ENCODE measurements at places on chromosomes 2 and 18.

DNA sequence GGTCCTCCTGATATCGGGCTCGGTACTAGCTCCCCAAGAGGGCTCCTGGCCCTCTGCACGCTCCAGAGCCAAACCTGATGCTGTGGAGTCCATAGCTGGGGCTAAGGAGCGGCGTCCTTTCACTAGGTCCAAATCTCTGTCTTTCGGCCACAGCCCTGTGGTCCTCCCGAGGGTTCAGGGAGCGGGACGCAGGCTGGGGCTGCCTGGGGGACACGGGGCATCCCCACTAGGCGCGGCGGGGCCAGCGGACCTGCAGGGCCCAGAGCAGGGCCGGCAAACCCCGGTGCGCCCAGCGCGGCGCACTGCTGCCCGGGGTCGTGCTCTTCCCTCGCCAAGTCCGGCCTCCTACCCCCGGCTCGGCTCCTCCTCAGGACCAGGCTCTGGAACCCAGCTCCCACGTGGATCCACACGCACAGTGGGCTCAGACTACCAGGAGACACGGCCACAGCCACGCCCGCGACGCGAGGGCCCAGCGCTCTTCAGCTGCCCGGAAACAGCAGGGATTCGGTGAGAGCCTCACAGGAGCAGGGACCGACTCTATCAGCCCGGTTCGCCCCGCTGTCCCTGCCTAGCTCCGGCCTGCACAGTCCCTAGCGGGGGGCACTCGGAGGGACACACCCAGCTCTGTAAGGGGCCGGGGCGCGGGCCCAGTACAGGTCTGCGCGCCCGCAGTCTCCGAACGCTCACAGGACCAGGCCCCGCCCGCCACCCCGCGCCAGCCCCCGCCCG is 593 bp downstream of the ZNF514 start:
- DNase-seq = peak; percentile 53

DNA sequence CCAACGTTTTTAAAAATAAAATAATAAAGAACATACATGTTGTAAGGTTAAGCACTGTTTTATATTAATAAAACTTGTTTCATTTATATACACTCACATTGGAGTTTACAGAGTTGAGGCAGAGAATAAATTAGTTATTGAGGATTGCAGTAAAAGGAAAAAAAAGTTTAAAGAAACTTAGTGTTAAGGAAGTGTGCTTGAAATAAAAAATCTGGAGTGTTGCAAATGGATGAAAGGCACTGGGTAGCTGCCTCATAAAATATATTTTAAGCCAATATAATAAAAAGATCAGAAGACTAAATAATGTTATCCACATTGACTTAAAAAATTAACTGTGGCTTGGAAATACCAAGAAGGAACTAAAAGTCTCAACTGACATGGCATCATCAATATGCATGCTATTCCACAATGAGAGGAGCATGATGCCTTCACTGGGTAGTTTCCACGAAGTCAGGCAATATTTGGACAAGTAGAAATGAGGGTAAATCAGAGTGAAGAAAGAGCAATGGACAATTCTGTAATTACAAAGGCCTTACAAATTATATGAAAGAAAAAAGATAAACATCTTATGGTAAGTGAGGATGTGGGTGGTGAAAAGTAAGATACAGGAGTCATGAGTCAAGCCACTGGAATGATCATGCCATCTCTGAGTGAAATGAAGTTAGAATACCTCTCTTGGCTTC is 2.5 kb downstream of the GALNT3 start:
- no peak for DNase-seq

DNA sequence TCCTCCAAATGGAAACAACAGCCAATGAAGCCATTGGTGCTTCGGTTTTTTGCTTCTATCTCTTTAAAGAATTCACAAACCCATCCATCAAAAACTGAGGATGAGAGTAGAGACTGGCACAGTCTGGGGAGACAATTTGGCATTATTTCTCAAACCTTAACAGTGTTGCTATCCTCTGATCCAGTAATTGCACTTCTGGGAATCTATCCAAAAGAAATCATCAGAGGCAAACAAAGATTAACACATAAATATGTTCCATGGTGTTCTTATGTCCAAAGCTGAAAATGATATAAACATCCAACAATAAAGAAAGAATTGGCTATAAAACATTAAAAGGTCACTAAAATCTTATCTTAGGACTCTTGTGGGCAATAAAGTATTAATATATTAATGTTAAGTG is 35.1 kb downstream of the REEP1 start:
- no peak for DNase-seq

DNA sequence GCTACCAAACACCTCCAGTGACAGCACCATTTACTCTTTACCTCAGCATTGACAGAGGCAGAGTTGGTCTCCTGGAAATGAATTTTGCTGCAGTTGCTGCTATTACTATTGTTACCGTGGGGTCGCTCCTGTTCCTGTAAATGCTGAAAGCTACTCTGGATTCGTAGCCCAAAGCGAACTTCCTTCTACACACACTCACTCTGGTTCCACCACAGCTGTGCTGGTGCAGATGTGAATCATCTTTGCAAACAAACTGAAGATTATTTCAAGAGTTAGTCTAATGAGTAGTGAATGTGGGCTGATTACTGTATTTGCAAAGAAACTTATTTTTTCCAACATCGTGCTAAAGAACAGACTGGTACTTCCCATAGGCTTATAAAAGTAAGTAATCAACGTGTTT is 304.0 kb downstream of the LPIN1 start:
- DNase-seq = no peak

DNA sequence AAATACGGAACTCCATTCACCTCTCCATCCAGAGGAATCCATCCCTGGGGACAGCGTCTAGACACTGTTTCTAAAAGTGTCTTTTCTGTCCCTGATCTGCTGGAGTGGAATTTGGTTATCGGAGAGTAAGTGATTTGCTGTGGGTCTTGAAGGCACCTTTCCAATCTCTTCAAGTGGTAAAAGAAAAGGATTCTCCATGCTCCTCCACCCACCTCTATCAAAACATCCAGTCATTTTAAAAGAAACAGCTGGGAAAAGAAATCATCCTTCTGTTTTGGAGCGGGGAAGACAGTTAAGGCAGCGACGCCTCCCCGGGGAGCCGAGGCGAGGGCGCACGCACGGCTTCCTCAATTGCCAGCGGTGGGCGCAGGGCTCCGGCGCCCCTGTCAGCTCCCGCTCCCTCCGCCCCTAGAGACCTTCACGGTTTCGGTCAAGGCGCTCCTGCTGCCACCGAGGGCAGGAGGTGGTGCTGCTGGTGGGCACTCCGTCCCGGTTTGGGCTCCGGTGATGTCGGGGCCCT is 547 bp downstream of the SLC35F5 start:
- DNase-seq = no peak

- no peak for DNase-seq
These were observed 130.8 kb upstream of the MSH6 start for GRCh38 chr2:47652061-47652690.

- no peak for DNase-seq
These were observed 2.9 kb downstream of the DUSP11 start for GRCh38 chr2:73776869-73777519.

GRCh38 chr18:70385474-70385873 is 96.6 kb downstream of the SOCS6 start:
- DNase-seq = no peak

- no peak for DNase-seq
These were observed 225.8 kb downstream of the PTGR3 start for GRCh38 chr18:74982946-74983635.

DNA sequence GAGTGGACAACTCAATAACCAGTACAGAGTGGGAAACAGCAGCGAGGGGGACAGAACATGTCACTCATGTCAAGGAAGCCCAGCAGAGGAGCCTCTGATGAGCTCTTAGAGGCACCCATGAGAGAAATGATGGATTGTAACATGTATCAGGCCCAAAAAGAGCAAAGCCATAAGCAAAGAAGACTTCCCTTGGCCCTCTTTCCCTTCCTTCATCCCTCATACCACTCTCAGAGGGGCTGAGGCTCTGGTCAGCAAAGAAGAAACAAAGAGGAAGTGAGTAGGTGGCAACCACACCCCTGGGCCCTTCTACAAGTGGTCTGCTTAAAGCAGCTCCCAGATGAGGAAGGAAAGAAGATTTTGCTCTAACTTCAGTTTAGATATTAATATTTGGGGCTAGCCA is 112.8 kb downstream of the CDC42EP3 start:
- no peak for DNase-seq

GRCh38 chr18:13676471-13676870 is 49.9 kb downstream of the FAM210A start:
- DNase-seq = no peak

GRCh38 chr2:44944102-44944951 is 2.8 kb downstream of the SIX3 start:
- DNase-seq = no peak

GRCh38 chr2:98828793-98829371 is 98.0 kb upstream of the MGAT4A start:
- no peak for DNase-seq

DNA sequence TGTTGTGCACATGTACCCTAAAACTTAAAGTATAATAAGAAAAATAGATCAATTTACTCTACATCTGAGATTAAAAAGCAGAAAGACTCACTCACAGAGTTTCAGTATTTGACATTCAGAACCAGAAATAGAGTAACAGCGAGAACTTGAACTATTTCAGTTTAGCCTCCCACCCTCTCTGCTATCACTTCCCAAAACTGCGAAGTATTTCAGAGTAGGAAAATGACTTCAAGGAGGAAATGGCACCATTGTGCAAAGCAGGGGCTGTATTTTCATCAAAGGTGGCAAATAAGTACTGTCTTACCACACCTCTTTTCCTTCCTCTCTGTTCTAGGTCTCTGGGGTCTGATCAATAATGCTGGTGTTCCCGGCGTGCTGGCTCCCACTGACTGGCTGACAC is 13.6 kb downstream of the DHRS9 start:
- DNase-seq = no peak

GRCh38 chr2:207166349-207167098 is 776 bp upstream of the KLF7 start:
- peak; percentile 47 for DNase-seq

DNA sequence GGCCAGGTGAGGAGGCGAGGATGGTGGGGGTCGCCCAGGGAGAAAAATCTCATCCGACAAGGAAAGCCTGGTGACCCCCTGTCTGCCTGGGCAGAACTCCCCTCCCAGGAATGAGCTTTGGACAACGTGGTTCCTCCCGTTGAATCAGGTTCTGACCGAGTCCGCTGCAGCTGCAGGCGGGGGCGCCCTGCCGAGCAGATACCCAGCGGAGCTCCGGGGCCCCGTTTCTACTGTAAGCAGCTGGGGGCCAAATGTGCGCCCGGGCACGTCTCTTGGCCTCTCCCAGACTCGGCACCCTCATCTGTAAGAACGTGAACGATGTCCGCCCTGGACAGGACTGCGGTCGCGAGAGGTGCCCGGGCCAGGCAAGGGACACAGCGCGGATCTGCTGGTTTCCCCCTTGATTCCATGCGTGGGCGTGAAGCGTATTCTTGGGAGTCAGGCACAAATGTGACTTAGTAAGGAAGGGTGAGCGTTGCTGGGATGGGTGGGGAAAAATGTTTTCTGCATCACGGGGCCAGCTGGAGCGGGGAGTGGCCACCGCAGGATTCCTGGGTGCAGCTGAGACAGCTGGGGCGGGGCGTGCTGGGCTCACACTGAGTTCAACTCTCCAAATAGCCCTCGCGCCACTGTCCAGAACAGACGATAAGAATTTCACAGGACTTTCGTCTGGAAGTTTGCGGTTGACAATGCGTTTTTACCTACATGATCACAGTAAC is 20.2 kb upstream of the TUBB6 start:
- DNase-seq = no peak

- no peak for DNase-seq
These were observed 135.4 kb downstream of the LAMA3 start for GRCh38 chr18:23824669-23825068.

DNA sequence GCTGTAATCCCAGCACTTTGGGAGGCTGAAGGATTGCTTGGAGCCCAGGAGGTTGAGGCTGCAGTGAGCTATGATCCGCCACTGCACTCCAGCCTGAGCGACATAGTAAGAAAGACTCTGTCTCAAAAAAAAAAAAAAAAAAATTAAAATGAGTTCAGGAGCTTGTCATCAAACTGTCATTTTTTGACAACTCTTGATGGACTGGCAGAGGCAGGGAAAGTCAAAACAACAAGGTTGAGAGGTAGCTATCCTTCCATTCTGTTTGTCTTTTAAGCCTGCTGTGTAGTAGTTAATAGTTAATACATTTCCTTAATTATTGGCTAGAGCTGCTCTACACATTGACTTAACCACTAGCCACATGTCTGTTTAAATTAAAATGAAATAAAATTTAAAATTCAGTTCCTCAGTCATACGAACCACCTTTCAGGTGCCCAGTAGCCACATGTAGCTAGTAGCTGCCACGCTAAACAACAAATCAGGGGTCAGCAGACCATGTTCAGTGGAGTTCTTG is 22.7 kb downstream of the DPYSL5 start:
- no peak for DNase-seq

DNA sequence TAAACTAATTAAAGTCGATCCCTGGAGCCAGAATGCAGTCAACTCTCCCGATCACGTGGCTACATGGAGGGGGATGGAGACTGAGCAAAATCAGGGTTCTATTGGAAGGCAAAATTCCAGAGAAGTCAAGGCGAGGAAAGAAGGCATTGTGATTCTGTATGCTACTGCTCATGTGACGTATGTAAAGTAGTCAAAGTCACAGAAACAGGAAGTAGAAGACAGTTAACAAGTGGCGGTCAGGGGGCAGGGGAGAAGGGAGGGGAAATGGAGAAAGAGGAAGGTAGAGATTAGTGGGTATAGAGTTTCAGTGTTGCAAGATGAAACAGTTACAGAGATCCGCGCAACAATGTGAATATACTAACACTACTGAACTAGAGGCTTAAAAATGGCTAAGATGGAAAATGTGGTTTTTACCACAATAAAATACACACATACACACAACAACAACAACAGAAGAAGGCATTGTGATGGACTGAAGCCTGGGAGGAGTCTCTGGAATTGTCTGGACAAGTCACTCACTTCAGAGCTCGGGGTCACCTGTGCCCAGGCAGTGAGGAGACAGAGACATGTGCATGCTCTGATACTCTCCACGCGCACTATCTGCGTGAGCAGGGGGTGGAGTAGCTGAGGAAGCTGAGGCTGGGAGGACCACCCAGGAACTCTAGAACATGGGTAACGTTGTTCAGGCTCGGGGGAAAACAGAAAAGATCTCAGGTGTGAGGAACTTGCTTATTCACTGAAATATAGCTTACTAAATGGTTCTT is 89.9 kb upstream of the CDCA7 start:
- DNase-seq = peak; percentile 28

DNA sequence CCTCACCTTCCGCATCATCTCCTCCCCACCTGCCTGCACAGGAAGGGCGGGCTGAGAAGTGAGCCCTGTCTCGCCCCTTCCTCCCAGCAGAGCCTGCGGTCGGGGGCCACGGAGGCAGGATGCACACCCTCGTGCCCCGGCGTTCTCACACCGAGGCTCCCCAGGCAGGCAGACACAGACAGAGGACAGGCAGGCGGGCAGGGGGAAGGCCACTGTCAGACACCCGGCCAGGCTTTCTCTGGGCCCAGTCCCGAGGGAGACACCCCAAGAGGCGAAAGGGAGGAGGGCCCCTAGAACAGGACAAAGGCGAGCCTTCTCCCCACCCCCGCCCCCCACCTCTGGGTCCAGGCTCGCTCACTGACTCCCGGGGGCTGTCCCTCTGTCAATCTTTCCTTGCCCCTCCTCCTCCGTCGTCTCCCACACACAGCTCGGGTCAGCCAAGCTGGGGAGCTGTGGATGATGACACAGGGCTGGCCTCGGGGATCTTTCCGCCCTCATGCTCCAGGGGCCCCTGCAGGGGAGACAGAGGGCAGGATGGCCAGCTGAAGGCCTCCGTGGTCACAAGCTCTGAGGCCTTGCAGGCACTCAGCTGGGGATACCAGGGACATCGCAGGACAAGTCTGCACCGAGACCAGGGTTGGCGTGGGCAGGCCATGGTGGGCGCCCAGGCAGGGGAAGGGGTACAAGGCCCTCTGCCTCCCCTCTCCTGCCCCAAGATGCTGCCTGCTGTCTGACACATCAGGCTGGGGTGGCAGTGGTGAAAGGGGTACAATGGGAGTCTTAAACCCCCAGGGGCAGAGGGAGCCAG is 24.9 kb downstream of the BIN1 start:
- peak; percentile 81 for DNase-seq

All from GM19239 (cell line).